ENCODE measurements at places on chromosomes 13 and 19.

- no peak overlapping the region for H3K4me3 ChIP-seq
- H3K36me3 ChIP-seq: peaks cover 3% of the 10 kb centered on the region
- no peak for DNase-seq
- H3K27ac ChIP-seq: no peak overlapping the region
These were observed 6.6 kb downstream of the ISOC2 start for GRCh38 chr19:55454787-55455243.

GRCh38 chr19:17602872-17603510 lies 47.5 kb downstream of the COLGALT1 start:
- H3K4me3 ChIP-seq: no peak overlapping the region
- H3K27me3 ChIP-seq: peaks cover 24% of the 10 kb centered on the region
- no peaks in the 10 kb centered on the region for H3K36me3 ChIP-seq
- H3K4me1 ChIP-seq: peaks cover 7% of the 10 kb centered on the region
- no peak for DNase-seq
- H3K27ac ChIP-seq: no peak overlapping the region

DNA sequence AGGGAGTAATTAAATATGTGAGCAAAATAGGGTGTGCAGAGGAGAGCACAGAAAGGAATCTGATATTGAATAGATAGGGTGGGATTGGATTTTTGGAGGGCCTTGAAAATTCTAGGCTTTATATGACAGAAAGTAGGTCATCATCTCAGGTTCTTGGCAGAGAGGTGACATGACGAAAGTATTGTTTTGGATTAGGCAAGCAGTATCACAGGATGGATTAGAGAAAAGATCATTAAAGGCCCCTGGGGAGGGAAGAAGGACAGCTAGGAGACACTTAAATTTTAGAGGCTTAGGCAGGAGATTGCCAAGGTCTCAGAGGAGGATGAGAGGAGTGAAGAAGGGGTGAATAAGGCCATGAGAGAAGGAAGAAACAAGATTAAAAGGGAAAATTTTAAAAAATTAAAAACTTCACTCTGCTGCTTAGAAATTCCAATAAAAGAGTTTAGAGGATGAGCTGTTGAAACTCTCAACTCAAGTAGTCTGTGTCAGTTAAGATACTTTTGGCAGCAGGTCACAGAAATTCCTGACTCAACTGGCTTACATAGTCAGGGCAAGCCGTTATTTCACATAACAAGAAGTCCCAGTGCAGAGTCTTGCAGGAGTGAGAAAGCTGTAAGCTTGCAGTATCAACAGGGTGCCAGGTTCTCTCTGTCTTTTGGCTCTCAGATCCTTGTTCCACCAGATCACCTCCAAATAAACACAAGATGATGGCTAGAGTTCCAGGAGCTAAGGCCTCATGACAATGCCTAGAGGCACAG lies 8.8 kb downstream of the GPC6 start:
- no peaks in the 10 kb centered on the region for H3K27me3 ChIP-seq
- peaks cover 26% of the 10 kb centered on the region for H3K36me3 ChIP-seq
- no peak for DNase-seq
- no peak overlapping the region for H3K4me3 ChIP-seq
- H3K4me1 ChIP-seq: peaks cover 41% of the 10 kb centered on the region

DNA sequence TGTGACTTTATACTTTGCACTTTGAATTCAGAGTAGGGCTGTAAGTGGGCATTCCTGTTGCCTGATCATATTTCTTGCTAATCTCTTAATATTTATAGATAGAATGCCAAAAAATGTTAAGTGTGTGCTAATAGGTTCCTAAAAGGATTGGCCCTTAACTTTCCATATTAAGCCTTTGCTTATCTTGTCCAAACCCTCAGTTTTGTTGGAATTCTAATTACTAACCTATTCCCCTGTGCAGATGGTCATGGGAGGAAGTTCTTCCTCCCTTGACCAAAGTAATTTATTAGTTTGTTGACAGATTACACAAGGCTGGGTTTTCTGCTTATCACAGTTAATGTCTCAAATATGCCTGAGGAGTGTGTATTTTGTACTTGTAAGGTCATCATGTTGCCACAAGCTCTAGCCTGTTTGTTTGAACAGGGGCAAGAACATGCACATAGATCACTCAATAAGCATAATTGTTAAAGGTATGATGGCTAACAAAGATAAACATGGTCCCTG lies 541.1 kb upstream of the SPRY2 start:
- peaks cover 11% of the 10 kb centered on the region for H3K4me1 ChIP-seq
- H3K27me3 ChIP-seq: no peaks in the 10 kb centered on the region
- DNase-seq: no peak
- H3K4me3 ChIP-seq: no peak overlapping the region
- H3K36me3 ChIP-seq: no peaks in the 10 kb centered on the region
- no peak overlapping the region for H3K27ac ChIP-seq

DNA sequence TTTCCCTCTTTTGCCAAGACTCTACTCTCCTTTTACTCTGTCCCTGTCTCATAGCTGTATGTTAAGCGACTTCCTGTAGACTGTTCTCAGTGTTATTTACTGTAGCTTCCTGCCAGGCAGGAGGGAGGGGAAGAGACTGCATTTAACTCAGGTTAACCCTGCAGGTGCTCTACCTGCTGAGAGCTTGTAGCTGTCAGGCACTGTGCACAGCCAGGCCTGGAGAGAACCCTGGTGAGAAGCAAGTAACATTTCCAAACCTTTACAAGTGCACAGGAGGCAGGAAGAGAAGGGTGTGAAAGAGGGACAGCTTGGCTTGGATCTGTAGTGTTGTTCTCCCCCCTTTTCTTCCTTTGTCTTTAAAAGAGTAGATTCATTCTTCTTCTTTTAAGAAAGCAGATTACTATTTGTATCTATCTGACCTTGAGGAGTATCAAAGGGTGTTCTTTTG lies 167.1 kb downstream of the LMO7 start:
- peak overlapping the region; percentile 93 for H3K27ac ChIP-seq
- H3K36me3 ChIP-seq: peaks cover 33% of the 10 kb centered on the region
- no peaks in the 10 kb centered on the region for H3K27me3 ChIP-seq
- no peak overlapping the region for H3K4me3 ChIP-seq
- peaks cover 61% of the 10 kb centered on the region for H3K4me1 ChIP-seq

- no peak overlapping the region for H3K27ac ChIP-seq
- peaks cover 23% of the 10 kb centered on the region for H3K36me3 ChIP-seq
- no peaks in the 10 kb centered on the region for H3K4me1 ChIP-seq
- no peak overlapping the region for H3K4me3 ChIP-seq
These were observed 10.2 kb upstream of the EBPL start for GRCh38 chr13:49701491-49701890.

DNA sequence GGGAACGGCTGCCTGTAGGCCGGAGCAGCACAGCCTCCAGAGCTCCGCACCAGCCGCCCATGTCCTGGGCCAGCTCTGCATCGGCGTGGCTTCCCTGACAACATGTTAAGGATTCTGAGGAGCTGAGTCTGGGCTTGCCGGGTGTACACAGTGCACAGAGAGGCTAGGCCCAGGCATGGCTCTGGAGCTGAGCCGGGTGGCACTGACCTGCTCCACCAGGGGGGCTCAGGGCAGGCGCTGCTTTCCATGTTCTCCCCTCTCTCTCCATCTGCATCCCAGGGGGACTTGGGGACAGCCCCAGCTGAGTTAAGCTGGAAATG lies 31.6 kb downstream of the AP1M1 start:
- no peaks in the 10 kb centered on the region for H3K27me3 ChIP-seq
- H3K36me3 ChIP-seq: peaks cover 29% of the 10 kb centered on the region
- no peaks in the 10 kb centered on the region for H3K4me1 ChIP-seq
- DNase-seq: no peak
- no peak overlapping the region for H3K27ac ChIP-seq
- no peak overlapping the region for H3K4me3 ChIP-seq

GRCh38 chr13:40063278-40063698 lies 407.8 kb downstream of the COG6 start:
- H3K4me3 ChIP-seq: no peak overlapping the region
- H3K27me3 ChIP-seq: no peaks in the 10 kb centered on the region
- DNase-seq: no peak
- H3K36me3 ChIP-seq: no peaks in the 10 kb centered on the region

DNA sequence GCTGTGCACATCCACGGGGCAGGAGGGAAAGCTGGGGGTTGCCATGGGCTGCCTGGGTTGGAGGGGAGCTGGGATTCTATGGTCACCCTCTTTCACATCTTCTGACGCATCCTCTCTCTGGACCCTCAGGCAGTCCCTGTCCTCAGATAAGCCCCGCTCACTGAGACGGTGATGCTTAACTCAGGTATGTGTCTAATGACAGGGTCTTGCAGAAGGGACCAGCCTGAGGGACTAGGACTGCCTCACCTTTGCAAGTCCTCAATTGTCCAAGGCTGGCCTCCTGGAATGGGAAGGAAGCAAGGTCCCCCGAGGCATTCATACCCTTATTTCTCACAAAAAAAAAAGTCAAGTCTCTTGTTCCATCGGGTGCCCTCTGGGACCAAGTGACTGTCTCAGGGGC lies 37.7 kb upstream of the CCNE1 start:
- H3K27ac ChIP-seq: no peak overlapping the region
- DNase-seq: no peak
- peaks cover 3% of the 10 kb centered on the region for H3K4me1 ChIP-seq
- H3K4me3 ChIP-seq: no peak overlapping the region

Data from chondrocyte (in vitro differentiated cells).